ENCODE measurements at places on chromosomes 3 and 15.
A peak's percentile ranks its signal among the peaks of the same experiment; 100 is the strongest.

- DNase-seq: peak; percentile 99
Measured at GRCh38 chr15:70339571-70340493, 242.1 kb upstream of the TLE3 start.

DNA sequence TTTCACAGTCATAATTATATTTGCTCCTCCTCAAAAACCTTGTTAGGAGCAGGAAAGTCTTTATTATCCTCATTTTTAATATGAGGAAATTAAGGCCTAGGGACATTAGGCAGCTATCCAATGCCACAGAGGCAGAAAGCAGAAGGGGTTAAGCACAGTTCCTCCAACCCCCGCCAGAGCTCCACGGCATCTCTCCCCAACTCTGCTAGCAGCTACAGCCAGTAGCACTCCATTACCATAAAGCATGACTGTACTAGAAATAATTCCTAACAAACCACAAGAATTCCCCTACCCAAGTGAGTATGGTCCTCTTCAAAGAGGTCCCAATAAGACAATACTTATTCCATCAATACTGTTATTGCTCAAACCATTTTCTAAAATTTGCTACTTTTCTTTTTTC is 9.8 kb downstream of the HEG1 start:
- no peak for DNase-seq

DNA sequence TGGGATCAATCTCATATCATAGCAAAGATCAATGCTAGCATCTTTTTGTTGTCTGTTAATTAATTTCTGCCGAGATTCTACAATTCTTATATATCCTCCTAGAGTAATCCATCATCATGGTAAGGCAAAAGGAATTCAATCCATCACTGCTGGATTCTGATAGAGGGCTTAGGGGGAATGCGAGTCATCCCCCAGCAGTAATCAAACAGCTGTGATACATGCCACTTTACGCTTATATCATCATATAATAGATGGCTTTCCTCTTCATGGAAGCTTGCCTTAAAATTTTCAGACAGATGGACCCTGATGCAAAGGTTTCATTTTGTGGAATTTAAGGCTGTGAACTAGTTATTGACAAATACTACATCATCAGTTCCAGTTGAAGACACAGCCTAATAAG is 645.9 kb downstream of the CADM2 start:
- DNase-seq: peak; percentile 83

GRCh38 chr3:37147666-37148065 is 26.7 kb downstream of the LRRFIP2 start:
- DNase-seq: no peak

- no peak for DNase-seq
Measured at GRCh38 chr15:42153874-42154211, 2.6 kb downstream of the PLA2G4F start.

GRCh38 chr15:101536166-101536874 is 46.8 kb upstream of the PCSK6 start:
- no peak for DNase-seq

- DNase-seq: no peak
Measured at GRCh38 chr3:157541506-157542236, 38.5 kb upstream of the VEPH1 start.

All from NCI-H524 treated with DMSO at 0.1 percent for 48 hours (cell line).